ENCODE measurements at places on chromosomes 3 and 15.

GRCh38 chr15:89593018-89593417 lies 17.7 kb downstream of the TICRR start:
- no peak for DNase-seq

- no peak for DNase-seq
Measured at GRCh38 chr15:44099671-44100070, 95.4 kb downstream of the FRMD5 start.

GRCh38 chr3:139671107-139671506 lies 6.7 kb downstream of the NMNAT3 start:
- DNase-seq: no peak

- no peak for DNase-seq
Measured at GRCh38 chr15:23436421-23436820, 10.6 kb downstream of the GOLGA6L2 start.

Data from posterior cingulate gyrus (tissue), 11 donors.